ENCODE measurements at places on chromosomes 12 and 14.

DNA sequence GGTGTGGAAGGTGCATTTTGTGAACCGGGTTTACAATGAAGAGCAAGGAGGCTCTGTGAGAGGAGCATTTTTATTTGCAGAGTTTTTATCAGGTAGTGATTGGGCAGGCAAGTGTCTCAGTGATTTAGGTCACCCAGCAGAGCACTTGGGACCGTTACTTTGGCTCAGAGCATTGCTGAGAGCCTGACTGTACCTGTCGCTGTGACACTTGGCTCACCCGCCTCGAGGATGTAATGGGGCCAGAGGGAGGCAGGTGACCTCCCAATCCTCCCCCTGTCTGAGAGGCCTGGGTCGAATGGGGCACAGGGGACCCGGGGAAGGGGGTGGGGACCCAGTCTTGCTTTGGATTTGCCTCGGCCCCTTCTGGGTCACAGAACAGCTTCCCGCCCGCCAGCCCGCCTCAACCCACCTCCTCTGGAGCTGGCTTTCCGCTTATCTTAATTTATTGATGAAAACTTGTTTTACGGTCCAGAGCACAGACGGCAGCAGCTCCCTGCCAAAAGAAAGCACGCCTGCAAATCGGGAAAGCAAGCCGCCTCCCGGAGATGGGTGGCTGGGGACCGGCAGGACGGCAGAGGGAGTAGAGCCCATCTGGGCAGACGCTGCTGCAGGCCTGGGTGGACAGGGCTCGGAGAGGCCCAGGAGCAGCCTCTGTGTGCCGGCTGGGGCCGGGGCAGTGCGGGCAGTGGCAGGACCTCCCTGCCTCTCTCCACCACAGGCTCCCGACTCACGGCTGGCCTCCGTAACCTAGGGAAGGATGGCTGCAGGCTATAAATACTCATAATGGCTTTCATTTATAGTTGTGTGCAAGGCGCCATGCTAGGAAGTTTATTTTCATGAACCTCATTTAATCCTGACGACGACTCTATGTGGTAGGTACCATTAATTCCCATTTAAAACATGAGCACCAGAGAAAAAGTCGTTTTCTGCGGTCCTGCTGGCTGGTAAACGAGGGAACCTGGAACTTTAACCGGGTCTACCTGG lies 187.1 kb downstream of the TSPAN9 start:
- no peak for DNase-seq

GRCh38 chr14:51850651-51851050 lies 9.8 kb upstream of the GNG2 start:
- DNase-seq: no peak

DNA sequence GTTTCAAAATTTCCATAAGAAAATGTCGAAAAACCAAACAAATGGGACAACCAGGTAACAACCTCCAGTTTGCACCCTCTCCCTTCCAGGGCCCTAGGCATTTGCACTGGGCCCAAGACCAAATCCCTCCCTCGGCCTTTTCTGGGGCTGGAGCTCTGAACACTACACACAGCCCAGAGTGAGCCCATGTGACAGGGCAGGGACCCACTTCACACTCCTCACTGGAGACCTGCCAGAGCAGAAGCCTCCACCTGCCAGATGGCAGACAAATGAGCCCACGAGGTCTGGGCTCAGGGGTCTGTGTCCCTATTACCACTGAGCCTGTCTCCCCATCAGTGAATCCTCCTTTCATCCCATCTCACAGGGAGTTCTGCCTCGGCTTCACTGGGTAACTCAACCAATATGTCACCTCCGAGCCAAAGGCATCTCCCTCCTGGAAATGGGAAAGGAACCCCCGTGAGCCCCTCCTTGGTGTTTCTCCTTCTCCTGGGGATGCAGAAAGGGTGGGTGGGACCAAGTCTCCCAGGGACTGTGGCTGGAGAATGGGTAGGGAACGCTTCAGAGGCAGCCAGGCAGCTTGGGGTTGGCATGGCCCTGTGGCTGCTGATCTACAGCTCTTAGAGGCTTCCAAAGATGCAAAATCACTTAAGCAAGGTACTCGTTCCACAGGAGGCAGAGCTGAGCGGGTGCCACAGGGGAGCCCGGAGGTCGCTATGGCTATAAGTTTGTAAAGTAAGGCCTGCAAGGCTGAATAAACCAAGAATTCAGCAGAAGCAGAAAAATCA lies 10.6 kb downstream of the VWF start:
- DNase-seq: no peak

- no peak for DNase-seq
Observed at GRCh38 chr12:81207664-81208063, 129.8 kb downstream of the ACSS3 start.

DNA sequence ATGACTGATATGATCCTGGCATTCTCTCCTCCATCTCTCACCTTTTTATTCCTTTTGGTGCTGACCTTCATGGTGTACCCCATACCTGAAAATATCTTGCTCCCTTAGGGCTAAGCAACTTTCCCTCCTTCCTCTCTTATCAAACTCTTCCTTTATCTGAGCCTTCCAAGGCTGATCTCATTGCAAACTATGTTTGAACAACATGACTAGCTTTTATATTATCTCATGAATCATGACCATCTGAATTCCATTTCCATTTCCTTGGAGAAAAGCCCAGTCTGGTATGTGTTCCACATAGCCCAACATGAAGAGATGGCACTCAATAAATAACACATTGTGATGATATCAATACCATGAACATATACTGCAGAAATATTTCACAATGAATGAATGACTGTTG lies 111.6 kb downstream of the TSPAN8 start:
- DNase-seq: peak; percentile 57

DNA sequence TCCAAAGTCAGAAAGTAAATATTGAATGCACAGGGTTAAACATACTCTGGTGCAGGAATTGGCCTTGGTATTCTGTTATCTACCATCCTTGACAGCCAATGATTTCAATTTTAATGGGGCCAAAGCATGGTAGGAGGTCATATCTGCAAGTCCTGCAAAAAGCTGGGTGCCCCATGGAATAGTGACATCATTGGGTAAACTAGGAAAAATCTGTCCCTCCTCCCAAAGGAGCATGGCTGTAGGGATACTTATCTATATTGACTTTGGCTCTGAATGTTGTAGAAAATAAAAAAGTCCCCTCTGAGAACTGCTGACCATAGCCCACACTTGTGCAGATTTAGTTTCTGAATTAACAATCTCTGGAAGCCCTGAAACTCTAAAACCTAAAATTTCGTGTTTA lies 403.2 kb upstream of the SEL1L start:
- no peak for DNase-seq

All from stromal cell of bone marrow (primary cell).